ENCODE measurements at places on chromosomes 6 and 20.
A peak's percentile ranks its signal among the peaks of the same experiment; 100 is the strongest.

GRCh38 chr6:157013649-157014304, 236.6 kb downstream of the ARID1B start:
- peak; percentile 71 for DNase-seq

DNA sequence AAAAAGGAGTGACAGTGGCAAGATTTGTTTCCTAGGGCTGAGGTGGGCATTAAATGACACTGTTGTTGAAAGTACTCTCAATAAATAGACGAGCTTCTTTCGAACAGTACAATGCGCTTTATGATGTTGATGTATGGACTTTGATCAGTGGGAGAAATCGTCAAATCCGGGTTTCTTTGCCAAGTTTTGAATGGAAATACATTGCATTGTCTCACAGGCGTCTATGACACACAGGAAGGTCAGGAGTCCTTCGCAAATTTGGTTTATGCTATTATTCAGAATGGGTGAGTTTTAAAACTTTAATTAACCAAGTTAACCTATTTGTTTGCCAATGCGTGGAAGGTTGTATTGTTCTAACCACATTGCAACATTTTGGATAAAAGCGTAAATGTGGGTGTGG, 547.3 kb upstream of the SLC35B3 start:
- DNase-seq, result no peak

- DNase-seq, result no peak
Observed at GRCh38 chr6:129583866-129584265, 126.1 kb downstream of the ARHGAP18 start.

GRCh38 chr20:22402550-22402949, 181.8 kb downstream of the FOXA2 start:
- peak; percentile 16 for DNase-seq

DNA sequence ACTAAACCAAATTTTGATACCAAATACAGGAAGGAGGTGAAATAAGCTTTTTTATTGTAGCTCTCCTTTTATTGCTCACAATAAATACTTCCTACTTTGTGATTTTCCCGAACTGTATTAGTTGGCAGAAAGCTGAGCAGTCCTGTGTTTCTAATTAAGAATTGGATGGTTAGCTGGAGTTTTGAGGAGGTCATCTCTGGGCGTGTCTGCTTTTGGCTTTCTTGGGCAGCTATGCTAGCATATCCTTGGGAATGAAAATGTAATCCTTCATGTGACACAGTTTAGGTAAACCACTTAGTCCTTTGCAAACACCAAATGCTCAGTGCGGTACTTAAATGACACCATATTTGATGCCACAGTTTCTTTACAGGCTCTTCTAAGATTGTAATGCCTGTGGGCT, 67.5 kb downstream of the MTHFD1L start:
- DNase-seq, result no peak

DNA sequence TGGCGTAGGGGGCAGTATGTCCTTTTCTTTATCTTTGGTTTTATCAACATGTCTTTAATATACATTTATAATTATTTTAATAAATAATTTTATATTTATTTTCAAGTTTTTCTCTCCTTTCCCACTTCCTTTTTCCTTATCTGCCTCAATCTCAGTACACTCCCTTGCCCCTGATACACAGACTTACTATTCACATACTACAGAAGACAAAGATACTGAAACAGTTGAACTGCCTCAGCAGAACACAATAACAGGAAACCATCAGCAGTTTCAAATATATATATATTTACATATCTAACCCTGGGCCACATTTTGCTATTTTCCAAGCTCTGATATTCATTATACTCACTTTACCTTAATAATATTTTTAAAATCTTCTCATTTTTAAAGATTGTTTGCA, 19.8 kb downstream of the IBTK start:
- DNase-seq, result no peak

GRCh38 chr6:12148841-12149240, 136.7 kb downstream of the HIVEP1 start:
- no peak for DNase-seq

DNA sequence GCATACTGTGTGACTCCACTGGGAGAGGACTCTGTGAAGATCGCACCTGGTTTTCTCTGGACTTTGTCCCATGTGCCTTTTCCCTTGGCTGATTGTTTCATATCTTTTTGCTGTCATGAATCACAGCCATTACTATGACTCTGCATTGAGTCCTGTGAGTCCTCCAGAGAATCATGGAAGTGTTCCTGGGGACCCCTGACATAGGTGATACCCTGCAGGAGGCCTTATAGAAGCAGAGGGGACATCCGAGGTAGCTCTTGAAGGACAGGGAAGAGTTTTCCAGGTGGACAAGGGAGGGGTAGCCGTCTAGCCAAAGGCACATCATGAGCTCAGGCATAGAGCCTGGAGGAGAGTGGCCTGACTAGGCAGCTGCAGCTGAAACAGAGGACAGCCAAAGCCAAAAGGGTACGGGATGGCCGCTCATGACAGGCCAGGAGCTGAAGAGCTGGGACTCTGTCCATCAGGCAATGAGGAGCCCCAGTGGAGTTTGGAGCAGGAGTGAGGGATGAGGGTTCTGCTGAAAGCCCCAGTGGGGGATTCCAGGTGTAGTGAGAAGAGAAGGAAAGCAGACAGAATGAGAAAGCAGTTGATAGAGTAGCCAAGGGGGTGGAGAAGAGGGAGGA, 86.6 kb upstream of the TOX2 start:
- no peak for DNase-seq

- DNase-seq, result no peak
Observed at GRCh38 chr6:20444786-20445271, 43.1 kb downstream of the E2F3 start.

GRCh38 chr6:20479060-20479459, 55.2 kb upstream of the CDKAL1 start:
- DNase-seq, result no peak

DNA sequence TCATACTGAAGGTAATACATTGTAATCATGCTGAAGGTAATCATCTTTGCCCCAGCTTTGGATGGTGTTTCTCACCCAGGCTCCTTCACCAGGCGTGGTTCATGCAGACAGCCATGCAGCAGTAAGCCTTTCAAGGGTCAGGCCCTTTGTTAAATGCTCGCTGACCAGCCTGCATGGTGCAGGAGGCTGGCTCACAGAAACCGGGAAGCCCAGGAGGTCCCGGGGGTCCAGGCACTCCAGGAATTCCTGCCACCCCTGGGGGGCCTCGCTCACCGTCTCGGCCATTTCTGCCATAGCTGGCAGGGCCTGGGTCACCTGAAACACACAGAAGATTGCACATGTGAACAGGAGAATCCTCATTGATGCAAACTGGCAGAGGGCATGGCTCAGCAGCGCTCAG, 86.1 kb downstream of the COL9A1 start:
- peak; percentile 31 for DNase-seq

GRCh38 chr20:37673444-37673843, 20.4 kb upstream of the CTNNBL1 start:
- no peak for DNase-seq

DNA sequence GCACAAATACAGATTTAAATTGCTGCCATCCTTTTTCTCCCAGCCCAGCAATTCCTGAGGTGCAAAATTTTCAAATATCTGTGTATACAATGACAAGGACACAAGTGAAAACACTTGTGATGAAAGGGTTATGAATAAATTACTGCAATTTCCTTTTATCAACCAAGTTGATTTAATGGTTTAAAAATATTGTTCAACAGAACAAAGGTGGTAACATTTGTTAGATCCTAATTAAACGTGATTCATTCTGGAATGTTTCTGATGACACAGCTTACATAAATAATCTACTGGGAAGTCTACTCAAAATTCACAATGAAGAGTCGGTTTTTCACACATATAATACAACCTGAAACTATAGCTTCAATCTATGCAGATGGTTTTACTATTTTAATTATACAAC, 17.1 kb downstream of the B4GALT5 start:
- no peak for DNase-seq

DNA sequence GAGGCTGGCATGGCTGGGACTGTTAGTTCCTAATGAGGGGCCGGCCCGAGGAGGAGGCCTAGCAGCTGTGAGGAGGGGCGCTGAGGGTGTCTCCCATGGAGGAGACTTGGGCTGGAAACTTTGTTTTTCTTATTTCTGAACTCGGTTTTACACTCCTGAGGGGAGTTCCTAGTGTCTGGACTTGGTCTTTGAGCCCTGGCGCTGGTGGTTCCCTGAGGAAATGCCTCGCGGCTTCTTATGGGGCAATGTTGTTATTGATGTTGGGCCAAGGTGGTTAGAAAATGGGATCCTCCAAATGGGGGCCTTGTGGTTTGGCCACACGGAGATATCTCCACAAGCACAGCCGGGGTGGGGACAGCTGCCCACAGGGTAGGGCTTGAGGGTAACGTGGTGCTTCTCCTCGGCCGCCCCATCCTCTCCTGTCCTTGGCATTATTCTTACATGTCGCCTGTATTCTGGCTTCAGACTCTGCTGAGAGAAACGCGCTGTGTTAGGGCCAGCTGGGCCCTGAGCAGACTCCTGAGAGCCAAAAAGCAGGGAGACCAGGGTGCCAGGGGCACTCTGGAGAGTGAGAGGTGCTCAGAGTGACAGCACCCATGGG, 136.9 kb downstream of the FOXO3 start:
- DNase-seq, result no peak

DNA sequence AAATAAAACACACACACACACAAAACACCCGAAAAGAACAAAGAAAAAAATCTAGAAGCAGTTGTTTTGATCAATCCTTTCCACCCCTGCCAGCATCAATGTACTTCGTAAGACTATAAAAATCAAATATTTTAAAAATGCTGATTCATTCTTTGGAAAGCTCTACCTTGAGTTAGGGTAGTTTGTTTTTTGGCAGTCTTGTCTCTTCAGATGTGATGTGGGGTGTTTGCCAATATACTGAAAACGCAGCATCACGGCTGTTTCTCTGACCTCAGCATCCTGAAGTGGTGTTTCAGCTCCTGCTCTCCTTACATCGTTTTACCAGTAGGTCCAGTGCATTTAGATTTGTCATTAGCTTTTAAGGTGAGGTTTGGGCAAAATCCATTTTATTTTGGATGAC, 526.0 kb downstream of the UTRN start:
- DNase-seq, result no peak

- DNase-seq, result peak; percentile 15
Observed at GRCh38 chr6:142943711-142944123, 1.3 kb downstream of the HIVEP2 start.

- no peak for DNase-seq
Observed at GRCh38 chr6:23097566-23097965, 528.2 kb downstream of the HDGFL1 start.

- no peak for DNase-seq
Observed at GRCh38 chr20:62030834-62031434, 34.7 kb downstream of the TAF4 start.

GRCh38 chr20:54502179-54502578, 26.8 kb downstream of the DOK5 start:
- no peak for DNase-seq

GRCh38 chr6:125524356-125524755, 222.6 kb upstream of the HDDC2 start:
- peak; percentile 23 for DNase-seq

DNA sequence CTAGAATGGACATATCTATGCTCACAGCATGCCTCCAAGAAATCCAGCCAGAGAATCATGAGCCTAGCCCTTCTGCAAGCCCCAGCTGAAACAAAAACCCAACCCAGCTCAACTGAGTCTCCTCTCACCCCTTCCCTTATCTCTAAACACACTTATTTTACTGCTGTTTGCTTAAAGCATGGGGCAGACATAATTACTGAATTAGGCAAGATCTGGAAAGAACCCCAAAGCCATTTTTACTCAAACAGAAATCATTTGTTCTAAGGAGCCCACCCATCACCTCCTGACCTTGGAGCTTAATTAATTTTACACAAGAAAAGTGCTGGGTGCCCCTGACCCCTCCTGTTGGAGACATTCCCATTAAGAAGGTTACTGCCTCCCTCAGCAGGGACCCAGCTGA, 291.6 kb downstream of the MAFB start:
- no peak for DNase-seq

- no peak for DNase-seq
Observed at GRCh38 chr20:41969656-41970055, 351.5 kb upstream of the CHD6 start.

GRCh38 chr6:162481938-162482337, 245.6 kb downstream of the PRKN start:
- DNase-seq, result no peak

GRCh38 chr6:15520626-15521203, 142.1 kb downstream of the DTNBP1 start:
- DNase-seq, result no peak

DNA sequence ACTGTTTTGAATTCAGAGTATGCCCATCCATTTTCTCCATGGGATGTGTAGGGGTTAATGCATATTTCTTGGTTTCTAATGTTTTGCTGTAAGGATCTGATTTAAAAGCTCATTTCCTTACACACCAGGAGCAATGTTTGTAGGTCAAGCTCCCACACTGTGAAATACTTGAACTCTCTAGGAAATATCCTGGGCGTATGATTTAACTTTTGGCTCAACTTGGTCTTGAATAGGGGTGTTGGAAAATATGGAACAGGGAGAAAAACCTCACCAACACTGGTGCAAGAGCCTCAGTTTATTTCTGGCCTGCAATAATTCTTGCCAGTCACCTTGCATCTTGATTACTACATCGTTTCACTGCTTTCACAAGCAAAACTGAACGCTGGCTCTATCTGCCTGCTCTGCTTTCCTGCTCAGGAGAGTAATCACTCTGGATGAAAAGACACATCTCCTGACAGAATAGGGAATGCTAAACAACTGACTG, 25.1 kb upstream of the RFPL4B start:
- DNase-seq, result no peak

DNA sequence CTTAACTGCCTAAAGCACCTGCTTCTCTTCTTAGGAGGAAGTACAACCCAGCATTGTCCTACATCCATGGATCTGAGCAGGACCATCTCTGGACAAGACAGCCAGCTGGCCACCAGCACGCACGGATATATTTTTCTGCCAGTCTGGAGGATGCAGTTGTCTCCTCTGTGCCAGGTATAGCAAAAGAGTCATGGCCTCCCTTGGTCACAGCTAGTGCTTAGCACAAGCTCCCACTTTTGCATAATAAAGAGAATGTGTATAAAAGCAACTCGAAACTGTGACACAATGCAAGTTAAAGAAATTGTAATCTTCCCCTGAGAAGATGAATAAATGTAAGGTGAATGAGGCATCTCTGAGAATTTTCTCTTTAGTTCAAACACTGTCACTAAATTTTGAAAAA, 267.8 kb upstream of the MANEA start:
- DNase-seq, result no peak

DNA sequence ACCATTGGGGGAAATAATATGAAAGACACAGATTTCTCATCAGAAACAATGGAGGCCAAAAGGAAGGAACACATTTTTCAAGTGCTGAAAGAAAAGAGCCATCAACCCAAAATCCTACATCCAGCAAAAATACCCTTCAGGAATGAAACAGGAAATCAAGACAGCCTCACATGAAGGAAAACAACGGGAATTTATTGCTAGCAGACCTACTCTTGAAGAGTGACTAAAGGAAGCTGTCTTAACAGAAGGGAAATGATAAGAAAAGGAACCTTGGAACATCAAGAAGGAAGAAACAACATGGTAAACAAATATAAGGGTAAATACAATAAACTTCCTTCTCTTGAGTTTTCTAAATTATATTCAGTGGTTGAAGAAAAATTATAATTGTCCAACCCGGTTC, 44.2 kb downstream of the RNF24 start:
- DNase-seq, result no peak

Measured in neural progenitor cell (in vitro differentiated cells).